ENCODE measurements at places on chromosomes 16 and 17.
A peak's percentile ranks its signal among the peaks of the same experiment; 100 is the strongest.

DNA sequence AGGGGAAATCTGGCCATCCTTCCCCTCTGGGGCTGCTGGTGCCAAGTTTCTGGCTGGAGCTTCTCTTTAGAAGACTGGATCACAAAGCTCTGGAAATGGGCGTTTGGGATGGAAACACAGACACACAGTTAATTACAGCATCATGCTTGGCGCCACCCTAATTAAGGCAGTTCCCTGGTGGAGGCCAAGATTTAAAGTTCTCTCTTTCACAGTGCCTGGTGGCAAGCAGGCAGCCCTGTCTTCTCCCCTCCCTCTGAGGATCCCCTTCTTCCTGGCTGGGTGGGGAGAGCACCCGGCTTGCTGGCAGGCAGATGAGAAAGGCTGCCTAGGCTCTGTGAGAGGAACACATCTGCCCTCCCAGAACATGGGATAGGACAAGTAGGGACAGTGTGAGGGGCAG lies 59.0 kb upstream of the NKD1 start:
- no peak for ATAC-seq

GRCh38 chr17:39173526-39174274 lies 7.7 kb upstream of the ARL5C start:
- no peak for ATAC-seq

DNA sequence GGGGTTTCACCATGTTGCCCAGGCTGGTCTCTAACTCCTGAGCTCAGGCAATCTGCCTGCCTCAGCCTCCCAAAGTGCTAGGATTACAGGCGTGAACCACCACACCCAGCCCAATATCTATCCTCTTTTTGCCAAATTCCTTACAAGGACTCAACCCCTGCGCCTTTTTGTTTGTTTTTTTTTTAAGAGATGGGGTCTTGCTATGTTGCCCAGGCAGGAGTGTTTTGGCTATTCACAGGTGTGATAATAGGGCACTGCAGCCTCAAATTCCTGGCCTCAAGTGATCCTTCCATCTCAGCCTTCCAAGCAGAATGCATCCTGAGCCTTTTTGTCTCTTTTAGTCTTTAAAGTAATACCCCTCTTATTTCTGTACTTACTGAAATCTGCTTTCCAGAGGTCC lies 17.0 kb downstream of the SP2 start:
- ATAC-seq = no peak

DNA sequence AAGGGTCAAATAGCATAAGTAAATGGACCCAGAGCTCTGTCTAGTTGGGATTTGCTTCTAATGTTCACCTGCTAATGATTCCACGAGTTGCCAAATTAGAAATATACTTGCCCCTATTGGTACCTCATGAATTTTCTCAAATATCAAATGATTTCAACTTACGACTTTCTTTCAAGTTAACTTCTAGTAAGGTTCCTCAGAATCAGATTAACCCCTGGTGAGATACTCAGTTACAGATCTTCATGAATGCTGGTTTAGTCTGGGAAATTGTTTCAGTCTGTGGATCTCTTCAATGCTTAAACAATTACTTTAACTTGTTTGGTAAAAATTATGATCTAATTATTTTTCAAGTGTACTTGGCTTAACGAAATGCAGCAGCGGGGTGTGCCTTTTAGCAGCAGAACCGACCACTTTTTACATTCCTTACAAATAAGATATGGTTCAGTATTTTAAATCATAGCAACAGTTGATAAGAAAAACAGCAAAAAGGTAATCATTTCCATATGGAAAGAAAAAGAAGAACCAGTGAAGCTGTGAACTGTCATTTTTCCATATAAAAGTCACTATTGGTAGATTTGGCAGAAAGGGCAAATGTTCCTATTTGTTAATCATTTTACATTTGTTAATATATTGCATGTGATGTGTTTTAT lies 34.5 kb downstream of the TUBD1 start:
- no peak for ATAC-seq

DNA sequence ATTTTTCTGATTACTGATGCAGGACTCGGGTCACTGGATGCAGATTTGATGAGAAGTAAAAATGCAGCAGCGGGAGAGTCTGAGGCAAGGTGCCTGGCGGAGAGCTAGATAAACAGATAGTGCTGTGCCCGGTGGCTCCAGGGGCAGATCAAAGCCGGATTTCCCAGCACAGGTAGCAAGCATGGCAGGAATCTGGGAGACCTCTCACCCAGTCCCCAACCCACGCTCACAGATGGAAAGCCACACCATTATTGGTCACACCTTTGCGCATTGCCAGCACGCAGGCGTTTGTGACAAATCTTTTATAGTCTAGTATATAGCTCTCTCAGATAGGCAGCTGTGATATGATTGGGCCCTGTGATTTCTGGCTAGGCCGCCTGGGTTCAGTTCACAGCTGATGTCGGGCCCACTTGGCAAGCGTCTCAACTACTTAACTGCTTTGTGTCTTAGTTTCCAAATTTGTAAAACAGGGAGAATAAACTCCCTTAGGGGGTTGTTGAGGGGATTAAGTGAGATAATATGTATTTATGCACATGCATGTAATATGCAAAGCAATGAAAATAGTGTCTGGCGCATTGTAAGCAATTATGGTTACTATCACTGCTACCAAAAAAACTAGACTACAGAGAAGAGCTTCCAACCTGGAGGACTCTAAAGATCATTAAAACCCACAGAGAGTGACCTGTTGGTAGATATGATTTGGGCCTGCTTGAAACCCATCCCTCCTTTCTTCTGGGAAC lies 42.0 kb upstream of the NFAT5 start:
- no peak for ATAC-seq

- no peak for ATAC-seq
Observed at GRCh38 chr16:79325226-79325945, 275.2 kb downstream of the MAF start.

- no peak for ATAC-seq
Observed at GRCh38 chr16:81275795-81276194, 37.3 kb downstream of the BCO1 start.

GRCh38 chr16:31074814-31075183 lies 577 bp downstream of the ZNF646 start:
- ATAC-seq = no peak

GRCh38 chr17:34389126-34389750 lies 26.2 kb upstream of the CCL1 start:
- no peak for ATAC-seq

DNA sequence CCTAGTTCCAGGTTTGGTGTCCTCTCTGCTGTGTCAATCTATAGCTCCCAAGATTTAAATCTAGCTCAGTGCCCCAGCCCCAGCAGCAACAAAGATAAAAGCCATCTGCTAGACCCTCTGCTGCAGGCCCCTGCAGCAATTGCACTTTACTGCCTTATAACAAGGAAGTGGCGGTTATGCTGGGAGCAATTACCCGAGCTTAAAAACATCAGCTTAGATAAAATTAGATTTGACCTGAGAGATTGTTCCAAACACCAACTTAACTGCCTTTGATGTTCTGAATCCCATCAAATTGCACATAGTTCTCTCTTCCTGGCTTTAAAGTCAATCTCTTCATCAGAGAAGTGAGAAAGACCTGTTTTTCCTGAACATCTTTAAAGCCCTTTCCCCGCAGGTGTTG lies 62.4 kb upstream of the SHISA6 start:
- ATAC-seq = no peak

GRCh38 chr16:10883004-10883403 lies 6.0 kb downstream of the CIITA start:
- no peak for ATAC-seq

DNA sequence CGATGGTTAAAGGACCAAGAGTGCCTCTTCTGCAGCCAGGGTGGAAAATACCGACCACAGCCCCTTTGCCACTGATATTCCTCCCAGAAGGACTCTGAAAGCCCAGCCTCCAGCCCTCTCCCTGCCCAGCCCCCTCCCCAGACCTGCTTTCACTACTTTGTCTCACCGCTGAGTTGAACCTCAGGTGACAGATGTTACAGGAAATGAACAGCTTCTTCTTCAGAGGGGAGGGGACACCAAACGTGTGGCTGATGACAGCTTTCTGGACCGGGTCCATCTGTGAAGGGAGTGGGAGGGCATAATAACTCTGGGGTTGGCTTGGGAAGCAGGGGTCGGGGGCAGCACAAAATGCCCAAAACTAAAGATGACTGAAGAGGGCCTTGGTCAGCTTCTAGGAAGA lies 14.2 kb downstream of the NKIRAS2 start:
- no peak for ATAC-seq

DNA sequence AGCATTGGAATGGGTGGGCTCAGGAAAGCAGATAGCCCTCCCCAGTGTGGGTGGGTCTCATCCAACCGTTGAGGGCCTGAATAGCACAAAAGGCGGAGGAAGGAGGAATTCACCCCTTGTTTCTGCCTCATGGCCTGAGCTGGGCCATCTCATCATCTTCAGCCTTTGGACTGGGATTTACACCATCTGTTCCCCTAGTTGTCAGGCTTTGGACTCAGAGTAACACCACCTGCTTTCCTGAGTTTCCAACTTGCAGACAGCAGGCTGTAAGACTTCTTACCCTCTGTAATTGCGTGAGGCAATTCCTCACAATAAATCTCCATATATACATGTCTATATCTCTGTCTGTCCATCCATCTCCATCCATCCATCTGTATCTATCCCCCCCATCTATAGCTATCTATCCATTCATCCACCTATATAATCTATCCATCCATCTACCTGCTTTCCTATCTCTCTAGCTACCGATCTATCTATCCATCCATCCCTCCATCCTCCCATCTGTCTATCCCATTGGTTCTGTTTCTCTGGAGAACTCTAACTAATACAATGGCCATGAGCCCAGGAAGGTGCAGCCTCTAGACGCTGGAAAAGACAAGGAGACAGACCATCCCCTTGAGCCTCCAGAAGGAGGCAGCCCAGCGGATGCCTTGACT lies 21.3 kb downstream of the DNAH17 start:
- no peak for ATAC-seq

DNA sequence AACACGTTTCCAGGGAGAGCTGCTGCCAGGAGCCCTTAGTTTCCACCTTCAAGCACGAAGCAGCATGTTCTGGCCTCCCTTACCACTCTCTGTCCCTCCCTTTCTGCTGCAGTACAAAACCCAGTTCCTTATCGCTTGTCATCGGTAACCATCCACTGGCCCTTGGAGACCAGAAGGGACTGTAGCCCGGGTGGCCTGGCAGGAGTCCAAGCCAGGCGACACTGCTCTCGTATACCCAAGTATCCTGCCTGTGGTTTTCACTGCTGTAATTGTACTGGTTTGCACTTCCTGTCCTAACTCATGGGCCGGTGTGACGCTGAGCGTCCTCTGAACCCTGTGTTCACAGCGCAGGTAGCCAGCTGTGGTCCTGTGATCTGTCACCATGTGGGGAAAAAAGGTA lies 81.1 kb downstream of the MAF start:
- peak; percentile 48 for ATAC-seq

GRCh38 chr17:76493505-76494167 lies 7.6 kb downstream of the RHBDF2 start:
- no peak for ATAC-seq

DNA sequence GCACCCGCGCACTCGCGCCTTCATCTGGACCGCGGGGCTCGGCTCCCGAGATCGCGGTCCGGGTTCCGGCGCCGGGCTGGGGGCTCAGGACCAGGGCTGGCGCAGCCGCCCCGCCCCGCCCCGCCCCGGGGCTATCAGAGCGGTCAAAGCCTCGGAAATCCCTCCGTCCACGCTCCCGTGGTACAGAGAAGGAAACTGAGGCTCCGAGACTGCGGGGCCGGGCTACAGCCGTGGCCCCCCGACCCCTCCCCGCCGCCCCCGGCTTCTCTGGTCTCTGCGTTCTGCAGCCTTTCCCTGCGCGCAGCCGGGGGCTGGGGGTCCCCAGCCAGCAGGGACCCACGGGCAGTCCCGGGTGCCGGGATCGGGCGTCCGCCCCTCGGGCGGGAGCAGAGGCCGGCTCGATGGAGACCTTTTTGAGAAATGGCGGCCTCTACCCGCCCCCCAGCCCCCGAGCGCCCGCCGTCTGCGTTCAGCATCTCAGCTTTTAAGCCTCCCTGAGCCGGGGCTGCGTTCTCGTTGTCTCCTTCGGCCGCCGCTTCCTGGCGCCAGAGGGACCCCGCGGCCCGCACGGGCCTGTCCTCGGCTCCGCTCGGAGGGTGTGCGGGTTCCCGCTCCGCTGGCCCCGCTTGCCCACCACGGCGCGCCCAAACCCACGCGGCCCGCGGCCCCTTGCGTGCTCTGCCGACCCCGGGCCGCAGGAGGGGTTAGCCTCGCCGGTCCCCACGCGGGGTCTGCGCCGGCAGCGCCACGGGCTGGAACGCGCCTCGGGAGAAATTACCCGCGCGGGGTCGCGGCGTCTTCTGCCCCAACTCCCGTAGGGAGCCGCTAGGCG lies 1.5 kb upstream of the NPTX1 start:
- peak; percentile 19 for ATAC-seq

DNA sequence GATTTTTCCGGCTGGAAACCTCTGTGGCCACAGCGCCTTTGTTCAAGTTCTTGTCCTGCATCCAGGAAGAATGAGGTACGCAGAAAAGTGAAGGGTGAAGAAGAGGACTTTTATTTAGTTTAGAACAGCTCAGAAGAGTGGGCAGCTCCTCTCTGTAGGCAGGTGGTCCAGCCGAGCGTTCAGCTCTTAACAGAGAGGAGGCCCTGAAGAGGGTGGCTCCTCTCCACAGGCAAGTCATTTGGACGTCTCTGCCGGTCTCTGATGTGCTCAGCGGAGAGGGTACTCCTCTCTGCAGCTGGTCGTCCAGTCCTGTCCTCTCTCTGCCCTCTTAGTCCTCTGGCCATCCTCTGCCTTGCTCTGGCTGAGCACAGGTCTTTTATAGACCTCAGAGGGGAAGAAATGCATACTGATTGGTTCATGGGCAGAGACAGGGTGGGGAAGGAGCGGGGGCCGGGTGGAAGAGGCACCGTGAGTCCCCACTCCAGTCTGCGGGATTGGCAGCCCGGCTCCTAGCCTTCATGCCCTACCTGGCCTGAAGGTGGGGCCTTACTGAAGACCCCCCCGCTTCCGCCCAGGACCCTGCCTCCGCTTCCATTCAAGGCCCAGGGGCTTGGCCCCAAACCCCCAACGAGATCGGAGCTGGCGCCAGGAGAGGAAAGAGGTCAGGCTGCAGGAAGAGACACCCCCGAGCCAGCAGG lies 70.0 kb upstream of the NKD1 start:
- no peak for ATAC-seq

DNA sequence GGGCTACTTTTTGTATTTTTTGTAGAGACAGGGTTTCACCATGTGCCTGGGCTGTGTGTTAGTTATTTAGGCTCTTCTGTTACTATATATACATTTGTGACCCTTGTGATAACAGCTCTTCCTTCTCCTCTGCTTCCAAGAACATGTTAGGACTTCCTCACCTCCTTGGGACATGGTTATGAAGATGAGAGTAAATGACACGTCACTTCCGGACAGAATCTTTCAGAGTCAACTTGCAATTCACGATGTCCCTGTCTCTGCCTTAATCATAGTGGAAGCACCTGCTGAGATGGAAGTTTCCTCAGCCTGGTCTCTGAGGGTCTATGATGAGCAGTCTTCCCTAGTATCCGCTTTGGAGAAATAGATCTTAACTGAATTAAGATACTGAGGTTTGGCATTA lies 42.9 kb downstream of the CCDC42 start:
- ATAC-seq = no peak

Data from gastroesophageal sphincter (tissue), 4 donors.